ENCODE measurements at places on chromosomes 13 and 19. TPM values are rescaled to one million over a fixed set of nuclear protein-coding genes. Genes with fewer than 3 reads are reported as not detected.

The TUBA3C gene
- not detected for total RNA-seq

The PALM3 gene
- total RNA-seq: not detected

The TMEM221 gene
- not detected for total RNA-seq

The DAND5 gene
- 0.09 TPM for total RNA-seq

The ZNF439 gene
- 2.4 TPM for total RNA-seq

The NKG7 gene
- total RNA-seq: not detected

The SEMA6B gene
- total RNA-seq: 143 TPM

The RPL13A gene
- 2,583 TPM for total RNA-seq

The LILRA1 gene
- total RNA-seq: not detected

The RRAS gene
- total RNA-seq: 24.3 TPM

The UHRF1 gene
- total RNA-seq: 22.0 TPM

The CGB3 gene
- not detected for total RNA-seq

The MAB21L1 gene
- total RNA-seq: 0.17 TPM

The ANGPTL8 gene
- total RNA-seq: not detected

The PRDX2 gene
- total RNA-seq: 214 TPM

The EEF1AKMT1 gene
- total RNA-seq: 10.0 TPM

The ZNF471 gene
- 3.2 TPM for total RNA-seq

The LHB gene
- total RNA-seq: not detected

The FARSA gene
- total RNA-seq: 83.9 TPM

The PLIN3 gene
- total RNA-seq: 111 TPM

The TPTE2 gene
- not detected for total RNA-seq

The ATCAY gene
- not detected for total RNA-seq

The DMWD gene
- 28.8 TPM for total RNA-seq

The CEACAM3 gene
- not detected for total RNA-seq

The ZSWIM9 gene
- total RNA-seq: 3.1 TPM

The TMEM255B gene
- total RNA-seq: 45.1 TPM

The SERPINE3 gene
- 0.09 TPM for total RNA-seq

The HS6ST3 gene
- total RNA-seq: under 0.01 TPM

The NKPD1 gene
- total RNA-seq: 0.37 TPM

The LMO7 gene
- total RNA-seq: 36.8 TPM

The RAB3A gene
- 0.17 TPM for total RNA-seq

The FBN3 gene
- not detected for total RNA-seq

The RASGRP4 gene
- not detected for total RNA-seq

All from dermis blood vessel endothelial cell (primary cell).